ENCODE measurements at places on chromosomes 7 and 10.

- DNase-seq, result no peak
These were observed 3.5 kb downstream of the MSMB start for GRCh38 chr10:46042527-46042926.

DNA sequence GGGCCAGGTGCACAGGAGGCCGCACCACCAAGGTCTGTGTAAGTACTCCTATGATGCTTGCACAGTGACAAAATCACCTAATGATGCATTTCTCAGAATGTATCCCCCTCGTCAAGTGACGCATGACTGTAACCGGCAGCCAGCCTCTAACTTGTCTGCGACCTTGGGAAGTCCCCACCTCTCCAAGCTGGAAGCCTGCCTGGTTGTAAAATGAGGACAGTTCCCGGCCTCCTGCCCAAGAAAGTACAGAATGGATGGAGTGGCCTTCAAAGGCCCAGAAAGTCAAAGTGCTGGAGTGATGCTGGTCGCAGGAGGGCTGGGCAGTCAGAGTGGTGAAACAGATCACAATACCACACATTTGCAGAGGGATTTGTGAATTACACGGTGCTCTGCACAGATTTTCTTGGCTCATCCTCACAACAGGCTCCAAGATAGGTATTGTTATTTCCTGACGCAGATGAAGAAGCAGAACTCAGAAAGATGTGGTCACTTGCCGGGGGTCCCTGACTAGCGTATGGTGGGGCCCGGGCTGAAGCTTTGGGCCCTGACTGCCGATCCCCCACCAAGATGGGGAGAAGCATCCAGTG lies 22.8 kb downstream of the SPOCK2 start:
- DNase-seq, result no peak

- DNase-seq, result no peak
These were observed 157.0 kb downstream of the PTPN20 start for GRCh38 chr10:47067949-47068940.

DNA sequence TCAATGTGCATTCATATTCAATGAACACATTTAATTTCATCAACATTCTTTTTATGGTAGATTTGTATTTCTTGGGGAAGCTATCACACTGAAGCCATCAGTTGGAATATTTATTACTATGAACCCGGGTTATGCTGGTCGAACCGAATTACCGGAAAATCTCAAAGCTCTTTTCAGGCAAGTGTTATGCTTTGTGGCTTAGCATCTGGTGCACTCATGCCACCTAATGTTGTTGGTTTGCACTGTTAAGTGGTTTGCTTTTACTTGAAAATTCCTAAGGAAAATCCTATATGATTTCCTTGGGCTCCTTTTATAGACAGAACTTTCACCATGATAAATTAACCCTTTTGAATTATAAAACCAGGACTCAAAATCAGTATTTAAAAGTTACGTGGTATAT lies 147.9 kb downstream of the DNAH11 start:
- DNase-seq, result no peak

DNA sequence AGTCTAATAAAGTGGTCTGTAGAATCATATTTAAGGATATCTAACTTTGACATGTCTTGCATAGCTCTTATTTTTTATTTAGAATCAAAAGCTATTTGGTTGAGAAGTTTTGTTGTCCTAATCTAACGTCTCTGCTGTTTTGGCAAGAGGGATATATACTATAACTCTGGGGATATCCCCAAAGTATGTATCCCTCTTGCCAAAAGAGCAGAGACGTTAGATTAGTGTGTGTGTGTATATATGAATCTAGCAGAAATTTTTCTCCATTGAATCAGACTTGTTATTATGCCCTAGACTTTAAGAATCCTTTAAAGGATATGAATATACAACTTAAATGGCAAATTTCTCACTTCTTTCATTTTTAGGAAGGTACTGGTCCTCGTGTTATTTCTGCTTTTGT lies 9.6 kb downstream of the SMC3 start:
- DNase-seq, result no peak

DNA sequence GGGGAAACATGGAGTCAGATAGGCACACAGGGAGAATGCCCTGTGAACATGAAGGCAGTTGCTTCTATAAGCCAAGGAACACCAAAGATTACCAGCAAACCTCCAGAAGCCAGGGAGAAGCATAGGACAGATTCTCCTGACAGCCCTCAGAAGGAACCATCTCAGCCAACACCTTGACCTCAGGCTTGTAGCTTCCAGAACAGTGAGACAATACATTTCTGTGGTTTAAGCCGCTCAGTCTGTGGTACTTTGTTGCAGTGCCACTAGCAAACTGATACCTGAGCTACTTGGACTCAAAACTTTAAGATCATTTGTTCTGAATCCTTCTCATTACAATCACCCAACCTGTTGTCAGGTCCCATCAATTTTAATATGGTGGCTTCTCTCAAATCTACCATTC lies 31.2 kb downstream of the ABLIM1 start:
- no peak for DNase-seq

DNA sequence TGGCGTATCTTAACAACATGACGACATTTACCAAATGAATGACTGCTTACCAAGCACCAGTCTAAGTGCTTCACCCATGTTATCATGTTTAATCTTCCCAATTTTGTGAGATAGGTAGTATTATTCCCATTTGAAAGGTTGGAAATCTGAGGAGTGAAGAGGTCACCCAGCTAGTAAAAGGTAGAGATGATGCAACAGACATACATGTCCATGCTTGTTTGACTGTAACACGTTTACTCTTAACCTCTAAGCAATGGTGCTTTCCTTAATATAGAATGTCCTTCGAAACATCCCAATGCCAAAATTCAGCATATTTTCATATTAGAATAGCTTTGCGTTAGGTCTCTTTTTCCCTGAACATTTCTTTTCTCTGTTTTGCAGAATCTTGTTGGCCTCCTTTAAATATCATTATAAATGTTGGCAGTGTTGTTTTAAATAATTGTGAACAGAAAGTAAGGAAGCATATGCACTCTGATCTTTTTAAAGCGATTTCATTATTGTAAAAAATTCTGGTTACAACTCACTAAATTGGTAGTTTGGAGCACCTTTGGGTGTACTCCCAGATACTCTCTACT lies 722.8 kb downstream of the AUTS2 start:
- no peak for DNase-seq

- DNase-seq, result no peak
These were observed 183.2 kb upstream of the LYZL1 start for GRCh38 chr10:29105516-29106215.

DNA sequence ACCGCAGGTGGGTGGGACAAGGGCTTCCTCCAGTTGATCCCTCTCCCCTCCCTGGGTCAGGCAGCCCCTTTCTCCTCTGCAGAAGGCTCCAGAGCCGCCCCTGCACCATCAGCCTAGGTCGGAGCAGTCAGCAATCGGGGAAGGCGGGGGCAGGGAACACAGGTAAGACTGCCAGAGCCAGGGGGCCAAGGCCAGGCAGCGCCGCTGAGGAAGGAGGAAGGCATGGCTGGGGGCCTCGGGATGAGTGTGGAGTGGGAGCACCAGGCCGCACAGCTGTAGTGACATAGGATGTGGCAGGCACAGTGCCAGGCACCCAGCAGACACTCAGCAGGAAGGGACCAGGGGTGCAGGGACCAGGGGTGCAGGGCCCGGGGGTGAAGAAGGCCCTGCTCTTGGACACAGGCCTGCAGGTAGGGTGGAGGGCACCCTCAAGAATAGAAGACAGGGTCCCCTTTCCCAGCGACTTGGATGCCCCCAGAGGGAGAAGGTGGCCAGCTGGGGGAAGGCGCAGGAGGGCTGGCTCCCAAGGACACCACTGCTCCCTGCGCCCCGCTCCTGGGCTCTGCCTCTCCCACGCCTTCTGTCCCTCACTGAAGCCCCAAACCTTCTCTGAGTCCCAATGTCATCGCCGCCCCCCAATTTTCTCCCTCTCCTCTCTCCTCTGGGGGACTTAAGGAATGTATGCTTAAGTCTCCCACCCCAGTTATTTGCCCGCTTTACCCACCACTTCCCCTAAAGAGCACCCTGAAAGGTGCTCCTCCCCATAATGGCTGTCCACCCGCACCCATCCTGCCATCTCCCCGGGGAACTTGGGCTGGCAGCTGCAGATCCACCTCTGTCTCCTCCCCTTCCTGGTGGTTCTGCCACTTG lies 38.5 kb downstream of the CAMK2B start:
- DNase-seq, result no peak

DNA sequence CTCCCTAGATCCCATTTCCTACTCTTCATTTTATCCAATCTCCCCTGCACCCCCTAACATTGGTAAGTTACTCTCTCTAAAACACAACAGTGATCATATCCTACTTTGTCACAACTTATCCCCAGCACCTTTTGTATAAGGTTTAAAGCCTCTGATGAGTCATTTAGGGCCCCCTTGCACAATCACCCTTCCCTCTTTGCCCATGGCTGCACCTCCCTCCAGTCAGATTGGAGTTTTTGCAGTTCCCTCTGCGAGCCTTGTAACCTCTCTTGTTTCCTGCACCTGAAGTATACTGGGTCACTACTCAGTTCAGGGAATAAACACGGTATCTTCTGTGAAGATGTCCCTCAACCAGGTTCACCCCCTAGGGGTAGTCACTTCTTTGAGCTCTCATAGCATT lies 55.9 kb upstream of the ADRB1 start:
- DNase-seq, result peak; percentile 65

DNA sequence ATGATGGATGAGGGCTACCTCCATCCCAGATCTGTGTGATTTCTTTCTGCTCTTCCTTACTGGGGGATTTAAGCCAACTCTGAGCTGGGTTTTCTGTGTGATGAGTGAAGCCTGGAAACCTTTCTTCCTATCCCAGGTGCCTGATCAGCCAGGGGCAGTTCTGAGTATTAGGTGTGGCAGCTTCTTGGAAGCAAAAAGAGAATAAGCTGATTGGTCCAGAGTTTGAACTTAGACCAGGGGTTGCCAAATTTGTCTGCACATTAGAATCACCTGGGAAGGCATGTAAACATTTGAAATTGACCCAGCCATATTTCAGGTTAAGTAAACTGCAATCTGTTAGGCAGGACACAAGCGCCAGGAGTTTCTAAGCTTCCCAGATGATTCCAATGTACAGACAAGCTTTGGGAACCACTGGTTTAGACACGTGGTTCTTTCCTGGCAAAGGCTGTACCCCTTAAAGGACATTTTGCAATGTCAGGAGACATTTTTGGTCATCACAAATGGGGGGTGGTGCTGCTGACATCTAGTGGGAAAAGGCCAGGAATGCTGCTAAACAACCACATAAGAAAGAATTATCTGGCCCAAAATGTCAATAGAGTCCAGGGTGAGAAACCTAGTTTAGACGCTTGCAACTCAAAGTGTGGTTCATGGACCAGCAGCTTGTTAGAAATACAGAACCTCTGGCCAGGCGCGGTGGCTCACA lies 160.5 kb upstream of the GHITM start:
- DNase-seq, result no peak

- no peak for DNase-seq
These were observed 15.3 kb downstream of the IGF2BP3 start for GRCh38 chr7:23454881-23455526.

- no peak for DNase-seq
These were observed 1.0 kb downstream of the NT5C2 start for GRCh38 chr10:103192089-103192450.

GRCh38 chr7:70915067-70915466 lies 216.9 kb upstream of the GALNT17 start:
- no peak for DNase-seq

DNA sequence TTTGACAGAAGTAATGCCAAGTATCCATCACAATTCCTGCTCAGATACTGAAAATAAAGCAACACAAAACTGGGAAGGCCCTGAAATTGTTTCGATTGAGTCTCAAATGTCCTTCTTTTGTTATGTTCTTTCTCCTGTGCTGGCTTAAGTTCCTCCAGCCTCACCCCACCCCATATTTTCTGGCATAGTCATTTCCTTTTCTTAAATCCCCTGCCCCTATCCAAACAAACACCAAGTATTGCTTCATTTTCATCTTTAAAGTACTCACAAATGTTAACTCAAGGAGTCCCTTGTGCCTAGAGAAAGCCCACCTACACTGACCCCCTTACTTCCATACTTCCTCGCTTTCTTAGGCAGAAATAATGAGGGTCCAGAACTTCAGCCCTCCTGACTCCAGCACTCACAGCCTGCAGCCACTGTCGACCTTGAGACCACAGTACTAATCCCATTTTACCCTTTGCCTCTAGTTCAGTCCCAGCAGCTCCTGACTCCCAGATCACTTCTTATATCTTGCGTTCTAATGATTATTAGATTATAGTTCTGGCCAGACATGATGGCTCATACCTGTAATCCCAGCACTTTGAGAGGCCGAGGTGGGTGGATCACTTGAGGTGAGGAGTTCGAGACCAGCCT lies 73.2 kb upstream of the ST8SIA6 start:
- no peak for DNase-seq

GRCh38 chr10:71825217-71825616 lies 25.8 kb downstream of the PSAP start:
- DNase-seq, result no peak

DNA sequence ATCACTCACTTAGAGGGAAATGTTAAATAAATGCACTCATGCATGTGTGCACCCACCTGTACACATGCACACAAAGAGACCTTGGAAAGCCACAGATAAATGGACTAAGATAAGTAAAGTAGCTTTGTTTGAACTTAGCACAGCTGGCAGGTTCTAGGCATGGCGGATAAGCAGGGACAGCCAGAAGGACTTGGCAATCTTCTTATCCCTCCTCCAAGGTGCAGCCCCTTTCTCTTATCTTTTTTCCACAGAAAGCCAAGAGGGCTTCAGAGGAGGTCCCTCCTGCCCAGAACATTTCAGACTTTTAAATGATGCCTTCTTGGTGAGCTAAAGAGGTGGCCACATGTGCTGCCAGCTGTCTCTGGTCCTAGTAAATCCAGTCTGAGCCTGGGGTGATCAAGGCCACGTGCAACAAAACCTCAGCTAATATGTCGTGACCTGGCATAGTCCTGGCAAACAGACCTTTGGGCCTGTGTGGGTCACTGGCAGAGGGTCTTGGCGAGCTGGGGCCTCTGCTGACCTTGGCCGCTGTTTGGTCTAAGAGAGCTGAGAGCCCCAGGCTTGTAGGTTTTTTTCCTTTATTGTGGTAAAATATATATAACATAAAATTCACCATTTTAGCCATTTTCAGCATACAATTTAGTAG lies 43.2 kb upstream of the SLC35B4 start:
- no peak for DNase-seq

GRCh38 chr7:96135241-96135640 lies 186.7 kb downstream of the SLC25A13 start:
- DNase-seq, result no peak

- DNase-seq, result no peak
These were observed 67.1 kb downstream of the AUTS2 start for GRCh38 chr7:69665369-69665768.

Data from inflammatory macrophage treated with lipopolysaccharide for 4 hours (primary cell).